ENCODE measurements at places on chromosomes 16 and 17. TPM values are rescaled to one million over a fixed set of nuclear protein-coding genes. Genes with fewer than 3 reads are reported as not detected.

DNA sequence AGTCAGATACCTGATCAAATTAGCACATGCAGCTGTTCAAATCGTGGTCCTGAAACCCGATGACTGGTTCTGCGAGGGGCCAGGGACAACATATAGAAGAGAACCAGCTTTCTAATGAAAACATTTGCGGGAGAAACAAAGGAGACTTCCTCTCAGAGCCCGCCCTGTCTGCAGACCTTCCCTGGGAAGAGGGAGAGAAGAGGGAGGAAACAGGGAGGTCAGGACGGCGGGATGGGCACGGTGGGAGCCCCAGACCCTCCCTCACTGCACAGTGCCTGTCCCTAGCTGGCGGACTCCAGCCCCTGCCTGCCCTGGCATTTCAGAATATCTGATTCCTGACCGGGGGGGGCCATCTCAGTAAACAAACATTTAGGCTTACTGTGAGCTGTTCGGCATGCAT is 317.3 kb downstream of the FOXL1 start:
- no peak for DNase-seq

DNA sequence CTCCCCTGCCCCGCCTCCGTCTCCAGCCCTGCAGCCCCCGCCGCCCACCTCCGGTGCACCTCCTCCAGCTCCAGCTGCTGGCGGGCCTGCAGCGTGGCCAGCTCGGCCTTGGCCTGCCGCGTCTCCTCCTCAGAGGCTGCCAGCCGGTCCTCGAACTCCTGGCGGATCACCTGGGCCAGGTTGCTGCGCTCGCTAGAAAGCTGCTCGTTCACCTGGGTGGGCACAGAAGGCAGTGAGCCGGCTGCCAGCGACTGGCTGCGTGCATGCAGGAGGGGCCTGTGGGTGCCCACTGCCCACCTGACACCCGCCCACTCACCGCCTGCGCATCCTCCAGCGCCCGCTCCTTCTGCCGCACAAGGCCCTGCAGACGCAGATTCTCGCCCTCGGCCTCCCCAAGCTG is 24.6 kb upstream of the AATK start:
- DNase-seq = no peak

The HOXB8 gene
- 2.9 TPM for polyA plus RNA-seq

The CALB2 gene
- 3.3 TPM for polyA plus RNA-seq

- no peak for DNase-seq
Observed at GRCh38 chr16:58402796-58403195, 10.5 kb downstream of the GINS3 start.

DNA sequence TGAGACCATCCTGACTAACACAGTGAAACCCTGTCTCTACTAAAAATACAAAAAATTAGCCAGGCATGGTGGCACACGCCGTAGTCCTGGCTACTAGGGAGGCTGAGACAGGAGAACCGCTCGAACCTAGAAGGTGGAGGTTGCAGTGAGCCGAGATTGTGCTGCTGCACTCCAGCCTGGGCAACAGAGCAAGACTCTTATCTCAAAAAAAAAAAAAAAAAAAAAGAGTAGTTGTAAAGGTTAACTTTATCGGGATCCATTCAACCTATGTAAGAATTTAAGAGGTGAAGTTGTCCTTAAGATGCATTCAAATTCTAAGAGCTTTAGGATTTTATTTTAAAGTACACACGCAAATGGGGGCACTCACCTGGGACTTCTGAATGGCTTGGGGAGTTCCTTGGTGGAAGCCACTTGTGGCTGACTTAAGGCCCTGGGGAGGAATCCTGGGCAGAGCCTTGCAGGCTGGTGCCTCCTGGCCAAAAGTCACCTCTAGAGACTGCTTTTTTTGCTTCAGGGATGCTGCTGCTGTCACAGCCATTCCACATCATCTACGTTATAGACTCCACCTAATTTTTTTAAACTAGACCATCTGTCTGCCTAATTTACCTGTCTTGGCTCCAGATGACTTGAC is 3.3 kb downstream of the CTCF start:
- no peak for DNase-seq

GRCh38 chr16:59701963-59702930 is 968.1 kb upstream of the GOT2 start:
- no peak for DNase-seq

All from small intestine (tissue), 16 donors.